ENCODE measurements at places on chromosomes 3 and 15.

DNA sequence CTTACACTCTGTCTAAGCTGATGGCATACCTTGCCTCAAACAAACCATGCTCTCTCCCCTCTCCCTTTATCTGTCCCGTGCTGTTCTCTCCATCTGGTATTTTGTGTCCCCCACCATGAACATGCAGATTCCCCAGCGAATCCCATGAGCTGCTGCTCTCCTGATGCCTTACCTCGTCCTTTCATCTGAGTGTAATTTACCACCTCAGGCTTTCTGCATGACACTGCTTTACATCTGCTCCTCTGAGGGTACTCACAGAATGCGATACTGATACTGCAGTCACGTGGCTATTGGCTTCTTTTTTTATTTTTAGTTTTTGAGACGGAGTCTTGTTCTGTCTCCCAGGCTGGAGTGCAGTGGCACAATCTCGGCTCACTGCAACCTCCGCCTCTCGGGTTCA, 341.7 kb downstream of the PTPRG start:
- no peak for DNase-seq

DNA sequence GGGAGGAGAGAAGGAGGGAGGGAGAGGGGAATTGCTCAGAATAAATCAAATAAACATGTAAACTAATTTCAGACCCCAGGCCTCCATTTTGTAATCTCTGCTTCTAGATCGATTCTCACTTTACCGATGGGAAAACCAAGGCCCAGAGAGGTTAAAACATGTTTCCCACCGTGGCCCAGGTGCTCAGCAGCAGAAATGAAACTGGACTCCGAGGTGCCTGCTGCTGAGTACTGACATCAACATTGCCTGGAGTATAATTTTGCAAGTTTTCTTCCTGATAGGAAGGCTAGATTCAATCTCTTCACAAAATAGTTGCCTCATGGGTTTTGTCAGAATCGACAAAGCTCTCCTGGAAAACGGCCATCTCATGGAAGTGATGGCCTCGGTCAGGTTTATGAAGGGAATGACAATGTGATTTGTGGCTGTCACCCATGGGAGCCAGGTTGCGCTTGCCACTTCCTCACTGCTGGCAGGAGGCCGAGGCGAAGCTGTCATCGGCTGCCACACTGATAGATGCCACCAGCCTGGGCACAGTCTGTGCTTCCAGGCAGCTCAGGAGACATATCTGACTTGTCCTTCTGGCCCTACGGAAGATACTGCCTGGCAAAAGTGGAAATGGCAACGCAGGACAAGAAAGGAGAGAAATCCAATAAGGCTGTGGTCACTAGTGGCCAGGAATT, 133.1 kb upstream of the LRRN1 start:
- DNase-seq: no peak

- DNase-seq: no peak
Measured at GRCh38 chr3:64161481-64161952, 63.7 kb downstream of the PRICKLE2 start.

GRCh38 chr15:48414015-48414414, 82.8 kb downstream of the DUT start:
- DNase-seq: no peak

DNA sequence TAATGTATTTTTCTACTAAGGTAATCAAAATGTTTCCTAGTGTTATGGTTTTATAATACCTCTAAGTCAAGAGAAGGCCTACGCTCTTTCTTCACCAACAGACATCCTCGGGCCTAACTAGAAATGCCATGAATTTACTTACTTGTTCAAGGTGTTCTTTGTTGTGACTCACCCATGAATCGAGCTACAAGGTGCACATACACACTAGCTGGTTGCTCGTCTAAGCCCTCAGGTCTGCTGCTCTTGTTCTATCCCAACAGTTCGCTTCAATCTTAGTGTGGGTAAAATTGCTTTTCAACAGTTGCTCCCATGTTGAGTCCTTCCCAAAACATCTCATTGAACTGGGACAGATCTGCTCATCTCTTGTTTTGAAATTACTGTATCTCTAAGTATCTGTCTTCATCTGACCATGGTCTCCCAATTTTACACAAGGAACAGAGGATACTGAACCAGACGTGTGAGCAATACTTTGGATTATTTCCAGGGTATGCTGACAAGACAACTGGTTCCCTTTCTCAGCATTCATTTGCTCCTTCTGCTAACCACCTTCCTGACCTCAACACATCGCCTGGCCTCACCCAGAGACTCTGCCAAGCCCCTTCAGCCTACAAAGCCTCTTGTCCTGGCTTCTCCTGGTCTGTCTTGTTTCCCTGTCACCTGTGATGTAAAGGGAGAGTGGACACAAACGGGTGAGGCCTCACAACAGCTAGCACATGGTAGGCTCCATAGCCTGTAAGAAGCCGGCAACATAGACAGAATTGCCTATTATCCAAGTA, 84.2 kb downstream of the NEDD4 start:
- DNase-seq: no peak

- DNase-seq: no peak
Measured at GRCh38 chr15:99211926-99212325, 37.5 kb downstream of the TTC23 start.

DNA sequence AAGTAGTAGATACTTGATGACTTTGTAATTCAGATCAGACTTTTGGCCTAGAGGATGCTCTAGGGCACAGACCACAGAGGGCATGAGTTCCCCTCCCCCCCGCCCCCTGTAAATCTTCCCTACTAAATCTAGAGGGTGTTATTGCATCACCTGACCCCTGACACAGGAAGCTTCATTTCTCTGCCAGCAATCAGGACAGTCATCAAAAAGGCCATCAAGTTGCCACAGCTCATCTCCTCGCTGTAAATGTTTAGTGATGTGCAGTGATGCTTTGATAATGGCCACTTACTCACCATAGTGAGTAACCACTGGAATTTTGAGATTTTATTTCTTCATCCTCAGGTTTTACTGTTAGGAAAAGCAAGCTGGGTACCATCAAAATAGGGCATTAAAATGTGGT, 289.2 kb upstream of the CHRM5 start:
- no peak for DNase-seq

- no peak for DNase-seq
Measured at GRCh38 chr3:65829228-65829627, 209.5 kb downstream of the MAGI1 start.

DNA sequence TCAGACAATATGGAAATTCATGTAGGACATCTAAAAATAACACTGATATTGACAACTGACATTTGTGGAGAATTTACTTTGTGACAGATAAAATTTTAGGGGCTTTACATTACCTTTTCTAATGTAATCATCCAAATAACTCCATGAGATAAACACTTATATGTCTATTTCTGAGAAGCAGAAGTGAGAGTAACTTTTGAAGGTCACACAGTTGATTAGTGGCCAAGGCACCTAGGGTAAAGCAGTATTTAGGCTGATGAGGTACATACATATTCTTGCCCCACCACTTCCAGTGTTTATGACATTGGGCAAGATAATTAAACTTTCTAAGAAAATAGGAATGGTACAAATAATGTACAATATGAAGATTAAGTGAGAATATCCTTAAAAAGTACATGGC, 248.4 kb downstream of the CPNE4 start:
- no peak for DNase-seq

GRCh38 chr3:42647821-42648459, 5.6 kb upstream of the ZBTB47 start:
- DNase-seq: no peak

GRCh38 chr3:52087731-52088130, 31.4 kb upstream of the DUSP7 start:
- no peak for DNase-seq

DNA sequence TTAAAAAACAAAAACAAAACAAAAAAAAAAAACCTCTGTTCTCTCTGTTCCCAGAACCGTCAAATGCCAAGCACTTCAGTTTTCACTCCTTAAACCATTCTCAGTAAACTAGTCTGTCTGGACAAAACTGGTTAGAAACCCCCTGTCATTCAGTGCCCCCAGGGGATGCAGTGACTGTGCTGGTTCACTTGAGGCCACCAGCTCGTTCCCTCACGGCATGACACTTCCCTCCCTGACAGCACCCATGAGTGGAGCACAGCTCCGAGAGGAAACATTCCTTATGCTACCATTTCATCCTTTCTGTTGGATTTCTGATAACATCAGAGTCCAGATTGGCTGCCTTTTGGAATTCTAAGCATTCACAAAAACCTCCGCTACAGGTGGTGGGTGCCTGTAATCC, 244.0 kb upstream of the TPM1 start:
- DNase-seq: no peak

DNA sequence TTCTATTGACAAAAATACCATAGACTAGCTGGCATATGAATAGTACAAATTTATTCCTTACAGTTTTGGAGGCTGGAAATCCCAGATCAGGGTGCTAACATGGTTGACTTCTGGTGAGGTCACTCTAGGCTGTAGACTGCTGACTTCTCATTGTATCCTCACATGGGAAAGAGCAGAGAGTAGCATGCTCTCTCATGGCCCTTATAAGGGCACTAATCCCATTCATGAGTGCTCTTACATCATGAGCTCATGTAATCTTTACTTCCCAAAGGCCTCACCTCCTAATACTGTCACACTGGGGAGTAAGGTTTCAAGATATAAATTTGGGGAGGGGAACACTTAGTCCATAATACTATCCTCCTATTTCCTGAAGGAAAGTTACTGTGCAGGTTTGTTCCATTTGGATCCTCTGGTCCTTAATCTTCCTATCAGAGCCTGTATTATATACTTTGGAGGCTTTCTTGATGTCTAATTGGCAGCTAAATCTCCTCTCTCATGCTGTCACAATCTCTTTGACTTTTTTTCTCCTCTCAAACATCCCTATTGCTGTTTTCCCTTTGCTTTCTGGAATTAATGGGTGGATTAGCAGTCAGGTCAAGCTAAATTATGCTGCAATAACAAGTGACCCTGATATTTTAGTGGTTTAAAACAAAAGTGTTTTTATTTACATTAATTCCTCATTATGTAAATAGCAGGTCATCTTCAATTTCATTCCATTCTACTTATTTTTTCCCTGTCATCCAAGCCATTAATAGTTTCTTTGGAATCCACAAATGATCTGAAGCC, 23.1 kb upstream of the LEKR1 start:
- DNase-seq: no peak

DNA sequence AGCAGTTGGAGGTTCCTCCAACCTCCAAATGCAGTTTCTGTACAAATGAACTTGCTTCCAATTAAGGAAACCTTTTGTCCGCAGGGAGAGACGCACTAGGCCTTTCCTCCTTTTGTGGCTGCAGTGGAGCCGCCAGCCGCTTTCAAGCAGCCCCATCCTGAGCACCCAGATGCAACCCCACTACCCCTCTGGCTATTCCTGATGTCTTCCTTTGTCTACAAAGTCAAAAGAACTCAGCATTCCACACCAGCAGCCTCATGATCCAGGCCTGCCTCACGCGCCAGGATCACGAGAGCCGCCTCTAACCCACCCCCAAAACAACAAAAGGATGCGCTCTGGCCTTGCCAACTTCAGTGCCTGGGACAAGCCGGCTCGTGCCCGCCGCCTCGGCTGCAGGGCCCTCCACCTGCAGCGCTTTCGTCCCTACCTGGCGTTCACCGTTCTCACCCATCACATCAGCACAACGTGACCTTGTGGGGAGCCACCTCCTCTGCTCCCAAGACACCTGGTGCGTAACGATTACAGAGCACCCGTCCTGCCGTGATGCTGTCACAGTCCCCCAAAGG, 48.2 kb upstream of the MUC4 start:
- no peak for DNase-seq

DNA sequence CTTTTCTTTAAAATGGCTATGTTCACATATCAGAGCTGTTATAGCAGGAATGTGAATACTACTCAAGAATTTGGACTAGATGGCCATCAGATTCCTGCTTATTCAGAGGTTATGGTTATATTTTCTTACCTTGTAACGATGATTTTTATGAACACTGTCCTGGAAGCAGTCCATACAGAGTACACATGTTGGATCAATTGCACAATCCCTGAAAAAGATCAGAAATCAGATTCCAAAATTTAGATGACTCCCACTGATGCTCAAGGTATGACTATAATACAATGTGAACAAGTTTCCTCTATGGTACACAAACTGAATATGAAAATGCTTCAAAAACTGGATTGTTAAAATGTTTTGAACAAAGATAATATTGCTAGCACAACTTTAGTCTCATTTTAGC, 23.3 kb downstream of the UBR1 start:
- DNase-seq: no peak

Data from stimulated activated CD4-positive, alpha-beta T cell treated with anti-CD3 and anti-CD28 coated beads, Interleukin-4, amount 100 ng/mL, for 4 hours (primary cell).